ENCODE measurements at places on chromosomes 6 and 20.

DNA sequence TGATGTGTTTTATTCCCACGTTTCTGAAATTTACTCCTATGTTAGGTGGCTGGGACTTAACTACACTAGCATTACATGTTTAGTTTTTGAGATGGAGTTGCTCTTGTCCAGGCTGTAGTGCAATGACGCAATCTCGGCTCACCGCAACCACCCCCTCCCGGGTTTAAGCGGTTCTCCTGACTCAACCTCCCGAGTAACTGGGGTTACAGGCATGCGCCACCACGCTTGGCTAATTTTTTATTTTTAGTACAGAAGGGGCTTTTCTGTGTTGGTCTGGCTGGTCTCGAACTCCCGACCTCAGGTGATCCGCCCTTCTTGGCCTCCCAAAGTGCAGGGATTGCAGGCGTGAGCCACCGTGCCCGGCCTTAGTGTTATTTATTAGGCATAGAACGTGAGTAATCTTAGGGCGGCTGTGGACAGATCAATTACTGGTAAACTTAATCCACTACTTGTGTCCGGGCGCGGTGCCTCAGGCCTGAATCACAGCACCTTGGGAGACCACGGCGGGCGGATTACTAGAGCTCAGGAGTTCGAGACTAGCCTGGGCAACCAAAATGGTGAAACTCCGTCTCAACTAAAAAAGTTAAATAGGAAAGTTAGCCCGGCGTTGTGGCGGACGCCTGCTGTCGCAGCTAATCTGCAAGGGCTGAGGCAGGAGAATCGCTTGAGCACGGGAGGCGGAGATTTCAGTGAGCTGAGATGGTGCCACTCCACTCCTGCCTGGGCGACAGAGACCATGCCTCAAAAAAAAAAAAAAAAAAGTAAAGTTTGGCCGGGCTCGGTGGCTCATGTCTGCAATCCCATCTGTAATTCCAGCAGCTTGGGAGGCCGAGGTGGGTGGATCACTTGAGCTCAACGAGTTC, 123.7 kb upstream of the BTN3A2 start:
- DNase-seq, result peak; percentile 70

DNA sequence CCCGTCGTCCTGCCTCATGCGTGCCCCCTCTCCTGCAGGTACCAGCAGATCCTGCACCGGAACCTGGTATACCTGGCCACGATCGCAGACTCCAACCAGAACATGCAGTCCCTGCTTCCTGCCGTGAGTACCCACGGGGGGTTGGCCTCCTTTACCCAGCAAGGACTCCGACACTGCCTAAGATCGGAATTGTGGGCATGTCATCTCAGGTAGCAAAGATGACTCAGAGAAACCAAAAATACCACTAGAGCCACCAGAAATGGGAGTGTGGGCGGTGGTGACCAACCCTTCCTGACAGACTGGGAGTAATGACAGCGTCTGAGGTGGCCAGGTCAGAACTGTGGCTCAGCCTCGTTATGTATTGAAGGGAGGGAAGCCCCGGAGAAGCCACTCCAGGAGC, 16.3 kb downstream of the SS18L1 start:
- DNase-seq, result peak; percentile 68

- no peak for DNase-seq
Measured at GRCh38 chr6:138539876-138540275, 40.6 kb upstream of the NHSL1 start.

DNA sequence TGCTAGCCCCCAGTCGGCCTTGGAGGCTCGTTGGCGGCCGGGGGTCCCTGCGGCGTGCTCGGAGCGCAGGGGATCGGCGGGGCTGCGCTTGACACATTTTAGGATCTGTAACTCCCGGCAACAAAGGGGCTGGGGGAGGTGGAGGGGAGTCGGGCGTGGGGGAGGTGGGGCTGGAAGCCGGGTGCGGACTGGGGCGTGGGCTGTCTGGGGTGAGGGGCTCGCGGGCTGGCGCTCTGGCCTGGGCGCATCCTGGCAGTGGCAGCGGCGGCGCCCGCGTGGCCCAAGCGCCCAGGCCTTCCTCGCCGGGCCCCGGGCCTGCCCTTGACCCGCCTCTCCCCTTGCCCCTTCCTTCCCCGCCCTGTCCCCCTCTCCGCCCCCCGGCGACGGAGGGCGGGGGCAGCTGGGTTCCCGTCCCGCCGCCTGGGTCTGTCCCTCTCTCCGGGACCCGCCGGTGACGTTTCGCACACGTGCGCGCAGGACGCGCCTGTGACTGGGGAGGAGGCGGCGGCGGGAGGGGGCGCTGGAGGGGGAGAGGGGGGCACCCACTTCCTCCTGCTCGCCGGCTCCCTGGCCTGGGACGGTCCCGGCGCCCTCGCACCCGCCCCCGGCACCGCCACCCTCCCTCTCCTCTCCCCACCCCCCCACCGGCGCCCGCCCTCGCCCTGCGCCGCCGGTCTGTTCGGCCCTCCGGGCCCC, 1.5 kb downstream of the E2F3 start:
- DNase-seq, result peak; percentile 76

DNA sequence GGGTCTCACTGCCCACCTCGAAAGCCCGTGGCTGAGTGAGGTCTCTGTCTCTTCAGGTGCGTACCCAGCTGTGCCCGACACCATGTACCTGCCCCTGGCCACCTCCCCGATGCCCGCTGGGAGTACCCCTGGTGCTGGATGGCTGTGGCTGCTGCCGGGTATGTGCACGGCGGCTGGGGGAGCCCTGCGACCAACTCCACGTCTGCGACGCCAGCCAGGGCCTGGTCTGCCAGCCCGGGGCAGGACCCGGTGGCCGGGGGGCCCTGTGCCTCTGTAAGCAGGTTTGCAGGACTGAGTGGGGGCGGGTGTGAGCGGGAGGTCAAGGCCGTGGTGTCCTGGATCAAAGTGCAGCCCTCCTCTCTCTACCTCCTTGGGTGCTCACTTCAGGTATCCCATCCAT, 4.7 kb downstream of the CCN5 start:
- DNase-seq, result no peak

DNA sequence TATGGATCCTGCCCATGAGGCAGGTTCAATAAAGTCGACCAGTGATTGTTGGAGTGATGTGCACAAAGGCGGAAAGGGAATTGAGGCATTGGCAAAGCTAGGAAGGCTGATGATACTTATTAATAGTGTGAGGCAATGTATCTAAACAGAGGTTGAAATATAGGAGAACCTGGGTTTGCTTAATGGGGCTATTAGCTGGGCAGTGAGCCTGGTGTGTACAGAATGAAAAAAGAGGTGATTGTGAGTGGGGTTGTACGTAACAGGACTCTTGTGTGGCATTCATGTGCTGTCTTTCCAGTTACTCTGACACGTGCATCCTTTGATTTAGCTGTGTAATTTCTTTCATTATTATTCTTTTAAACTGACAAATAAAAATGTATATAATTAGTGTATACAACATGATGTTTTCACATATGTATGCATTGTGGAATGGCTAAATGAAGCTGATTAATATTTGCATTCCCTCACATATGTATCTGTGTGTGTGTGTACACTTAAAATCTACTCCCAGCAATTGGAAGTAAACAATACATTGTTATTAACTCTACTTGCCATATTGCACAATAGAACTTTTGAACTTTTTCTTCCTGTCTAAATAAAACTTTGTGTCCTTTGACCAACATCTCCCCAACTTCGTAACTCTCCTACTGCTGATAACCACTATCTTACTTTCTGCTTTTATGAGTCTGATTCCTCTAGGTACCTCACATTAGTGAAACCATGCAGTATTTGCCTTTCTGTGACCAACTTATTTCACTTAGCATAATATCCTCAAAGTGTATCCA, 220.5 kb upstream of the SLC35B3 start:
- no peak for DNase-seq

- peak; percentile 65 for DNase-seq
Measured at GRCh38 chr6:26187981-26188635, 100.9 kb downstream of the HFE start.

DNA sequence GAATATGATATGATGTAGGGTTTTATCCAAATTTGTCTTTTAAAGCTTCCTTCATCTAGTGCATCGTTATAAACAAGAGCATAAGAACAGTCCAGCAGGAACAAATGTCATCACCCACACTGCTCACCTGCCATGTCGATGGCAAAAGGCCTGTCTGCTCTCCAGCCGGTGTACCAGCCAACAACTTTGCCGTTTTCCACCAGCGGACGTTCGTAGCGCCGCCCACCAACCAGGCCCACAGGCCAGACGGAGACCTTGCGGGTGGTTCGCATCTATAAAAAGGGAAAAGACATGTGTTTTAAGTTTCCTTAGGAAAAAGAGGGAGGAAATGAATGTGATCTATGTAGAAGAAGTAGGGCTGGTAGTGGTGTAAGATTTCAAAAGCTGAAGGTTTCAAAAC, 62.9 kb downstream of the B3GAT2 start:
- no peak for DNase-seq

GRCh38 chr6:82687855-82688254, 324.2 kb downstream of the TPBG start:
- DNase-seq, result no peak

GRCh38 chr6:94570581-94570980, 1006.8 kb upstream of the MANEA start:
- no peak for DNase-seq

GRCh38 chr20:48054051-48054450, 268.8 kb upstream of the SULF2 start:
- DNase-seq, result no peak

DNA sequence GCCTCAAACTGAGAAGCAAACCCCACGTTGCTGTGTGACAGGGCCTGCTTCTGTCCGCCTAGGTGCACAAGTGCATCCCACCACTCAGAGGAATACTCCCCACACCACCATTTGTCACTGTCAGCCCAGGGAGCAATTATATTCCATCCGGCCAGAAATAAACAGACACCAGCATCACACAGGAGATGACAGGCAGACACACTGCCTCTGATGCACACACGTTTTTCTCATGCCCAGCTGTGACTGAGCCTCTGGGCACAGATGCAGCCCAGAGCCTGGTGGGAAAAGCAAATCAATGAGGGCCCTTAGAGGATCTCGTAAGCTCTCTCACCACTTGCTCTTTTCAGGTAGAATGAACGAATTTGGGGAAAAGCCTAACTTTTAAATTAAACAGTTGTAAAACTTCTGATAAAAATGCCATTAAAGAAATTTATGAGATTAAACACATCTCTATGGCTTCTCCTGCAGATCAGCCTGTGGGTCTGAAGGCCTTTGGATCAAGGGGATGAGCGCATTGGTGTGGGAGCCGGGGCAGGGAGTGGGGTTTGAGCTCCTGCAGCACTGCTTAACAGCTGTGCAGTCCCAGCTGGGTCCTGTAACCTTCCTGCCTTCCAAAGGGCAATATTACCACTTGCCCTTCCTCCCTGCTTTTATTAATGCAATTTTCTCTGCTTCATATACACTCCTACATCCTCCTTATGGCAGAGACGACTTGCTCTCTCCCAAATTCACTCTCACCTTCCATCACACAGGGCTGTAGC, 624.3 kb downstream of the PTPRT start:
- DNase-seq, result no peak

DNA sequence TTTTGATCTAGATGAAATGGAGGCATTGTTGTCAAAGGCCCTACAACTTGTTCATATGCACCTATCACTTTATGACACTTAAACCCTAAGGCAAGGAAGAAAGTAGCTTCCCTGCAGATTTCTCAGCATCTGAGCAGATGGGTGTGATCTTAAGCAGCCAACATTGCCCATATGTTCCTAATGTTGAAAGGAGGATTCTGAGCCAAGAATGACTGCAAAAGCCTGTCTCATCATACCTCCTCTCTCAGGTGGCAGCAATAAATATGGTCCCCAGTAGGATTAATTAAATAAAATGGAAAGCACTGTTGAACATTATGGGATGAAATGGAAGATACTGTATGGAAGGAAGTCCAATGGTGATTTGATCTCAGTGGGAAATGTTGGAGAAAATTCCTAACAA, 538.1 kb upstream of the MAN1A1 start:
- no peak for DNase-seq

DNA sequence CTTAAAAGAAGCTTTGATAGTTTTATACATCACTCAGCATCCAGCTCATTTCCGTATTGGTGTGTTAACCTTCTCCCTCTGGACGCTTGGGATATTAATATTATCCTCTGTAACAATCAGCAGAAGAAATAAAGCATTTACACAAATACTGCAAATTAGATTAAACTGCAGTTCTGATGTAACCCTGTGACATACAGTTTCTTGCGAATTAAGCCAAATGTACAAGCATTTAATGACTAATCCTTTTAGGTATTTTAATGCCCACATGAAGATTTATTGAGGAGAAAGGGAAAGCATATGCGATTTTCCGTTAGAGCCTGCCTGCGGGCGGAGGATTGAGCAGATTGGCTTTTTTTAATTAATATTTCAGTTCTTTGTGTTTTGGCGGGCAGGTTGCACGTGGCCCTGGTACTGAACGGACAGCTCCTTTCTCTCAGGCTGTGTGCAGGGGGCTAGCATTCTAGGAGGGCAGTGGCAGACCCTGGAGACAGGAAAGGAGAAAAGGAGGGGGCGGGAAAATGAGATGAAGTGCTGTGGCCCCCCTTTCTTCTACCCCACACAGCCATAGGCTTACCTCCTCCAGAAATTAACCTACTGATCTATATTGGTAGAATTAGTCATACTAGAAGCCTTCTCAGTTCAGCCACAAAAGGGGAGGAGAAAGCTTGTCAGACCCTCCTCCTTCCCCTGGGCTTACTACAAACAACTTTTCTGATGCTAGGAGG, 14.1 kb upstream of the TFAP2D start:
- no peak for DNase-seq

DNA sequence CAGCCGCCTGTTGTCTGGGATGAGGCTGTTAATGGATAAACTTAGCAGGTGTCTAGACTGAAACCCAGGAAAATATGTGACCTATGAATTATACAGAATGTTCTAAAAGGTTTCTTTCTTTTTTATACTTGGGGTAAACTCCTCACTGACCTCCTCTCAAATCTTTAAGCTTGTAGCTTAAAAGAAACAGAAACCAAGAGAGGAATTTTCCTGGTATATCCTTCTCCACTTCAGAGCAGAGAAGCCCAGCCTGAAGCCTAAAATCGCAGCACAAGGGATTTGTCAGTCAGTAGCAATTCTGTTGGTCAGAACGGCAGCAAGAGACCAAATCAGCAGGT, 99.4 kb upstream of the RIPOR2 start:
- no peak for DNase-seq

GRCh38 chr6:137487181-137487868, 6.9 kb downstream of the OLIG3 start:
- no peak for DNase-seq

GRCh38 chr6:137426007-137426689, 68.0 kb downstream of the OLIG3 start:
- no peak for DNase-seq

GRCh38 chr6:20084411-20084810, 127.9 kb downstream of the MBOAT1 start:
- no peak for DNase-seq

Measured in stimulated activated CD4-positive, alpha-beta T cell treated with anti-CD3 and anti-CD28 coated beads, TNF-alpha, amount 100 ng/mL, for 48 hours (primary cell).